NCI-H2227 treated with DMSO at 0.1 percent for 48 hours (cell line): ENCODE measurements at places on chromosomes 7 and 10.
A peak's percentile ranks its signal among the peaks of the same experiment; 100 is the strongest.

- DNase-seq, result peak; percentile 68
Measured at GRCh38 chr7:82319674-82320118, 123.9 kb downstream of the CACNA2D1 start.

DNA sequence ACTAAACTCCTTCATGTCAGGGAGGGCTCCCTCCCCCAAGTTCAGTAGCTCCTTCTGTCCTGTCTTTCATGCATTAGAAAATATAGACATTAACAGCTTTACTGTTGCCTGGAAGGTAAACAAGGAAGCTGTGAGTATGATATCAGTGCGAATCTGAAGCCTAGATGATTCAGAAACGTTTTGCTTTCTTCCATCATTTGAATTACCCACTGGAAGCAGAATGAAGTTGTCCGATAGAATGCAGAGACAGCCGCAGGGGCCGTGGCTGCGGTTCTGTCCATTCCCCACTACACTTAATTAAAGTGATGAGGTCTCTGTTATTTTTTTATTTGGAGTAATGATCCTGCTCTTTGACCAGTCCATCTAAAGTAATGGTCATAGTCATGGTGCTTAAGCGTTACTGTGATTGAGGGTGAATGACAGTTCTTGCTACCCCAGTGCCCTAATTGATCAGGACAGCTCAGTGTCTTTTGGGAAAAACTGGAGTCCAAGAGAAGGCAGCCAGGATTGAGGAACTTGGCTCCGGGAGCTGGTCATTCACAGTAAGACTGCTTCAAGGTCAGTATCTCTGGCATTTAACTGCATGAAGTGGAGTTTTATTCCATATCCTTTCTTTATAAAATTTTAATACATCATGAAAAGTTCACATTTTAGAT lies 69.9 kb downstream of the PTPRE start:
- DNase-seq, result no peak

DNA sequence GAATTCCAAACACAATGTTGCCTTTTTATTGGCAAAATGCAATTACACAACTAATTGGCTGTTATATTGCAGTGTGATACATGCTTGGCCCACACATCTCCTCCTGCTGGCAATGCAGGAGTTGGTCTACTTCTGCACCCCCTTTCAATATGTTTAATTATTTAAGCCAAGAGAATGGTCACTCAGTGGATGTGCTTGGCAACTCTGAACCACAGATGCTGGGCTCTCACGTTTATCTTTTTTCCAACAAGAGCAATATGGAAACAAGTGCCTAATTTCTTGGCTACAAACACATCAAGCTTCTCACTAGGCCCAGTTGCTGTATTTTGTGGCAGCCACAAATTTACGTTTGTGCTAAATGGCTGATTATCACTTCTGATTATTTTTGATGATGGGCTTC lies 1149.2 kb upstream of the CELF2 start:
- DNase-seq, result no peak

DNA sequence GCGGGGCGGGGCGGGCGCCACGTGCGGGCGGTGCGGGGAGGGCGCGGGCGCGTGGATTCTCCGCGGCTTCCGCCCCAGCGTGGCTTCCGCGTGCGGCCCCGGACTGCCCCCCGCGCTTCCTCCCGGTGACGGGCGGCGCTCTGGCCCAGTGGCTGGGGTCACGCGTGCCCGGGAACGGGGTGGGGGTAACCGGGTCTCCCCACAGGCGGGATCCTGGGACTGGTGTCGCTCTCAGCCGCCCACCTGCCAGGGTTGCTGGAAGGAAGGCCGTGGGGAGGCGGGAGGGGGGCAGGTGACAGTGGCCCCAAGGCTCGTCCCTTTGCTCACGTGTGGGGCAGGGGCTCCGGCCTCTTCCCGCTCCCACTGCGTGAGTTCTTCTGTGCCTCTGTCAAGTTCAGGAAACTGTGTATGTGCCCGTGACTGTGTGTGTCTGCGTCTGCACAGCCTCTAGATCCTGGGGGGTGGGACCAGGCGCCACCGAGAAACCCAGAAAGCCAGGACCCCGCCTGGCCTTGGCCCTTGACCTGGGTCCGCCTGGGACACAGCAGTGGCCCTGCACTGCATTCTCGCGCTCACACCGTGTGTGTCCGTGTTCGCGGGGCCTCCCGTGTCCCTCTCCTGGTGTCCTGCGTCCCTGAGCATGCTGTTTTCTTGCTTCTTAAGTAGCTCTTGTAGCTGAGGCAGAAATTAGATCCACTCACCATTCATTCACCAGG lies 919 bp downstream of the MAFK start:
- no peak for DNase-seq

- DNase-seq, result no peak
Measured at GRCh38 chr7:68216051-68216450, 1219.4 kb downstream of the TYW1 start.

- DNase-seq, result no peak
Measured at GRCh38 chr10:103653581-103654037, 160.1 kb downstream of the NEURL1 start.

DNA sequence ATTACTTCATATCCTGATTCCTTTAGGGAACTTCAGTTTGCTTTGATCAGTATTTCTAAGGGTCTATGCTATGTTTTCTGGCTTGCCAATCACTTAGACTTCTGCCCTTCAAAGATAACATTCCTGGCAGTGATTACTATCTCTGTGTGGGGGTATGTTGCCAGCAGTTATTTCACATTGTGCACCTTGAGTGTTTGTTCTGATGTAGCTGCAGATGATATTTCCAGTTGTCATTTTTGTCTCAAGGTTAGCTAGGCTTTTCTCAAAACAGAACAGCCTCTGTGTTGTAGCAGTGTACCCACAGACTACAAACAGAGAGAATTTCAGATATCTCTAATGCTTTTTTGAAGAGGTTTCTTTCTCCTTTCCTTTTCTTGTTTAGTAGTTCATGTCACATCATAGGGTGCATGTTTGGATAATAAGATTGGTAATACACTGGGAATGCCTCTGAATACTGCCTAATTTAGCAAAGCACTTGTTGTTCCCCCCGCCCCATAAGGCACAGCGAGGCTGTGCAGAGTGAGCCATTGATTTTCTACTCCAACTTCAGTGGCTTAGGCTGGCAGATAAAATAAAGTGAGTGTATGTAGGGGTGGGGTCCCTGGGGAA lies 134.7 kb upstream of the AGR3 start:
- no peak for DNase-seq

GRCh38 chr10:36023939-36024338 lies 381.8 kb upstream of the FZD8 start:
- no peak for DNase-seq

GRCh38 chr10:50362547-50363125 lies 111.3 kb upstream of the ASAH2 start:
- DNase-seq, result no peak

DNA sequence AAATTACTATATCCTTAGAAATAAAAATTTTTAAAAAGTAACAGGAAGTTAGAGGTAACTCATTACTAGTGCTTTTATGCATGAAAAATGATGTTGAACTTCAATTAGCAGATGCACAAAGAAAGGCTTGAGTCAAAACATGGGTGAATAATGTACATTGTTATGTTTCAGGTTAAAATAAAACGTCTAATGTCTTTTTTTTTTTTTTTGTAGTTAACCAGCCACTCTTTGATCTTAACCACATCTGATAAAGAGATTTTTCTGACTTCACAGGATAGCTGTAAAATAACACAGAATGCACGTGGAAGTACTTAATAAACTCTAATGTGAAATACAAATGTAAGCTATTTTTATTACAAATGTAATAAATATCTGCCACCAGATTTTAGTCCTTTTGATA lies 61.7 kb downstream of the GSAP start:
- no peak for DNase-seq

DNA sequence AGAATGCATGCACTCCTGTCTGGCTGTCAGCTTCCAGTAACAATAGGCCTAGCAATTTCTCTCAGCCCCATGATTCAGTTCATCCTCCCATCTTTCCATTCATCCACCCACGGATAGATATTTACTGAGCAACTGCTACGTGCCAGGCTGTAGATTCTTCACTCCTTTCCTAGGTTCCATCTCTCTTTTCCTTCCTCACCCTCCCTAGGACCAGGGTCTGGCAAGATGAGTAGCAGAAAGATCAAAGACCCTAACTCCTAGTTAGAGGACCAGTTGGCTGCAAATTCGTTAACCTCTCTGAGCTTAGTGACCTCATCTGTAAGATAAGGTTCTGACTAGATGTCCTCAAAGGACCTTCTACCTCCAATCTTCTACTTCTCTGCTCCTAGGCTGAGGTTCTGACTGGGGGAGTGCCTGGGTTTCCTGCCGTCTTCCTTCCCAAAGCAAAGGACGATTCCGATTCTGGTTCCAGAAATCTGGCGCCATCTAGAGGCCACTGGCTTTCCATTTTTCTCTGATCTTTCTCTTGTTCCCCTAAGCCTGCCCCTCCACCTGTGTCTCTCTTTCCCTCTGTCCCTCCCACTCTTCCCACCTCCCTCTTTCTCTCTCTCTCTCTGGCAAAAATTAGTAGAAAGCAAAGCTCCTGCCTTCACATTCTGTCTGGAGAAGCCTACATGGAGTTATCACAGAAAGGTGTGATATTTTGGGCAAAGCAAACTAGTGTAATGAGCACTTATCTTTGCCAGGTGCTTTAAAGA lies 26.2 kb downstream of the TBATA start:
- DNase-seq, result peak; percentile 46

GRCh38 chr10:77524281-77524711 lies 113.3 kb downstream of the KCNMA1 start:
- no peak for DNase-seq

DNA sequence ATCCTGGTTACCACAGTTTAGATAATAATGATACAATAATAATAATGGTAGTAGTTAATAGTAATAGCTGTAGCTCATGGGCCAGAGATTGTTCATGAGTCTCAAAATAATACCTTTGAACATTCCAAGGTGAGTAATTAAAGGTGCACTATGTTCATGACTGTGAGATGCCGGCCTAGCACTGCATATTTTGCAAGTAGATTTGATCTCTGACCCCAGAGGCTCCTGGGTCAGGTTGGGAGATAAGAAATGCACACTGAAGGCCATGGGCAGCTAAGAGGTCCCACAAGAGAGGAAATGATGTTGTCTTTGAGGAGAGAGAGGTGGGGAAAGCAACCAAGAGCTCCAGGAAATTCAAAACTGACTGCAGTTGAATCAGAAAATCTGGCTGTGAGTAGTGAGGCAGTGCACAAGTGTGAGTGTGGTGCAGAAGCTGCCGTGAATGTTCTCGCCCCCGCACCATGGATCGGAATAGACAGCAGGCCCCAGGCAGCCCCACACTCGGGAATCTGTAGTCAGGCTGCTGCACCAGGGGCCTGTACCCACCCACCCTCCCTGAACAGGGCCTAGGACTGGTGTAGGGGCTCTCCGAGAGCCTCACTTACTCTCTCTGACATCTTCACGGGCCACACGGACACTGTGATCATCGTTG lies 11.9 kb downstream of the CPXM2 start:
- no peak for DNase-seq

DNA sequence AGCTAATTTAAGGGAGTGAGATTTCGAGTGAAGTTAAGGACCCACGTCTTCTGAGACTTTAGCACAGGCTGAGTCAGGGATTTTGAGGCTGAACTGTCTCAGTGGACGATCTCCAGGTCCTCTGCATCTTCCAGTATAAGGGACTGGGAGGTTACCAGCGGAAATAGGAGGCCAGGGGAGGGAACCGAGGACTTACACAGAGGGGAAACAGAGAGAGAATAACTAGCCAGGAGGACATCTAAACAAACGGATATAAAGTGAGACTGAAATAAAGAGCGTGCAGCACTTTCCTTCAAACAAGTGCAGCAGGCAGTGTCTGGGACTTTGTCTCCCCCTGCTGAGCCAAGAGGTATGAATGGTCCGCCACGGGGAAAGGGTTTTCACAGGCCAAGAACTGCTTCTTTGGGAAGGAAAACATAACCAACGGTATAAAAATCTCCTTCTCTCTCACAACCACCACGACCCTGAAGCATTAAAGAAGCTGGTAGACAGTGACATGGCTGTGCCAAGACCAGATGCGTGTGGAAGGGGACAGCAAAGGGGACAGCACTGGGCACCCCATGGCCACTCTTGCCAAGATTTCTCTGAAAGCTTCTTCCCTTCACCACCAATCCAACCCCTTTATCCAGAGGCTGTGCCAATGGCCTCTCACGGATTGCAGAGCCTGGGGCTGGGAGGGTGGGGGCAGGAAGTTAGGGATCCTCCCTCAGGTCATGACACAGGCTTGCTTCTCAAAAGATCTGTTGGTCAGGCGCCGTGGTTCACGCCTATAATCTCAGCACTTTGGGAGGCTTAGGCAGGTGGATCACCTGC lies 72.0 kb downstream of the SLC37A3 start:
- DNase-seq, result peak; percentile 60

DNA sequence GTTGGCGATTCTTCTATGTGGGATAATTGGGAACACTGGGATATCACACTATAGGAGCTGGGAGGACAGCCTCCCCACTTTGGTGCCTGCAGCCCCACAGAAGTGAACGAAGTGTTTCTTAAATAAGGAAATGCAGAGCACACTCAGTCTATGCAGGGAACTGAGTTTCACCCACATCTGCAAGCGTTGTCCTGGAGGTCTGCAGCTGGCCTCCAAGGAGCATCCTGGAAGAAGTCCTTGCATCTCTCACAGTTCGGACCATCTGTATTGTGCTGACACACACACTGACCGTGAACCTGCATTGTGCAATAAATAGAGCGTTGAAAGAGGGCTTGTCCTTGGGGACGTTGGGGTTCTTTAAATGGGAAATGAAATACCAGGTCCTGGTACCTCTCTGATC lies 25.8 kb downstream of the LAMB4 start:
- DNase-seq, result no peak

GRCh38 chr10:91360461-91360860 lies 49.7 kb upstream of the HECTD2 start:
- DNase-seq, result no peak

DNA sequence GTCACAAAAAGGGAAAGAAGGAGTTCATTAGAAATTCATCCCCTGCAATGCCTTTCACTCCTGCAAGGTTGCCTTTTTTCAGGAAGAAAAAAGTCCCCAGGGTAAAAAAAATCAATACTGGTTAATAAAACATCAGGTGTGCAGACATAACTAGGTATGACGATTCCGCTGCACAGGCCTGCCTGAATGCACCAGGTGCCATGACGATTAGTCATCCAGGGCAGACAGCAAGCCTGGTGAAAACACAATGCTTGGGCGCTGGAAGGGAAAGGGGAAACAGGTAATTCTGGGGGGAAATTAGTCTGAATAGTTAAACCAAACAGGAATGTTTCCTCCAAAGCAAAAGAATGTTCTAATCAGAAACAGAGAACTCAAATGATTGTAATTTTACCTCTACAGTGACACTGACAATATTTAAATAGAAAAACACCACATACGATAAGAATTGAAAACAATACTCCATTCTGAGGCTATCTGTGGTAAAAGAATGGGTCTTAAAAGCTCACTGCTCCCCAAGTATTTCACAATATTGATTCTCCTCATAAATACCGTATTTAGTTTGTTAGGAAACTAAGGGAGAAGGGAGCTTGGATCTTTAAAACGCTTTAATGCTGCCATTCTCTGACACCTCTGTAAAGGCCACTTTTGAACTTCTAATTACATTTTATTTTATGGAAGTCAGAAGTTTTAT lies 45.2 kb downstream of the VPS41 start:
- no peak for DNase-seq
